Muscle of leg (tissue), 16 donors: ENCODE measurements at places on chromosomes 2 and 18. TPM values are rescaled to one million over a fixed set of nuclear protein-coding genes. Genes with fewer than 3 reads are reported as not detected.

DNA sequence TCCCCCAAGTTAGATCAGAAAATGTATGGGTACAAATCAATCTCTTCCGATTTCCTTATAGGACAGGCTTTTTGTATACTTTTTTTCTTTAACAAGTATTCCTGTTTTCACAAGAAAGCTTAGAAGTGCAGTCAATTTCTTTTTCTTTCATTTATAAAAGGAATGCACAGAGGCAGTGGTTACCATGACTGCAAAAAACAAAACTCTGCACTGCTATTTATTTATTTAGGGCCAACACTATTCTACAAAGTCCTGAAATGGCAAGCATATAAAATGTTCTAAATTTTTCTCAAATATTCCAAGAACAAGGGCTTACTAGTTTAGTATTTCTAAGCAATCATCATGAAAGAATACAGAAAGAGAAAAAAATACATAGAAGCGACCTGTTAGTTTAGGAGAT lies 22.2 kb downstream of the ATAD2B start:
- DNase-seq: peak; percentile 83

GRCh38 chr2:11377928-11378545 lies 33.6 kb upstream of the ROCK2 start:
- DNase-seq: no peak

DNA sequence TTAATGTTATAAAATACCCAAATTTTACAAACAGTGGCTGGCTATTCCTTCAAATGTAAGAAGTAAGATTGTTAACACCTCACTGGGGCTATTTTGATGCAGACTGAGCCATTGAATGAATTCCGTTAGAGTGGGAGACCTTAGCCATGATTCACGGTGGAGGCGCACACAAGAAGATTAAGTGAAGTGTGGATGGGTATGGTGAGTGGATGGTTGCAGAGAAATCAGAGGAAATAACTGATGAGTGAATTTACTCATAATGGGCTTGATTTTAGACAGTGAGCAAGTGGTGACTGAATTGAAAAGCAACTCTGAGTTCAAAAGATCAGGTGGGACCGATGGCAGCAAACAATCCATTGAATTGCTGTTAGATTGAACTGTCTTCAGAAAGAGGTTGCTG lies 75.0 kb downstream of the NRP2 start:
- DNase-seq: no peak

DNA sequence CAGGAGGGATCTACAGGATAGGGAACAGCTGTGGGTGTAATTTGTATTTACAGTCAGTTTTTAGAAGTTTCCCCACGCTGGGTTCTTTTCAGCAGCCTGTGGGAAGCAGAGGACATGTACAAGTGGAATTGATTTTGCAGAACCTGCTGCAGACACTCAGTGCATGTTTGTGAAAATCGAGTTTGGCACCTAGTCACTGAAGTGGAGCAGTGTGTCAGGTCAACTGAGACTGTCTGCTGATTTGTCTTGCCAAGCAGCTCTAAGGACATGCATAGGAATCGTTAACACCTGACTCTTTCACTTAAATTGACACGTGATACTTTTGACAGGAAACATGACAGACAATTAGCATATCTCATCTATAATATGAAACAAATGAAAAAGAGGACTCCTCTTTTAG lies 416.6 kb downstream of the TMX3 start:
- DNase-seq: peak; percentile 66

GRCh38 chr2:29053223-29053622 lies 21.1 kb downstream of the PCARE start:
- DNase-seq: no peak

- DNase-seq: no peak
These were observed 217.6 kb downstream of the HDAC4 start for GRCh38 chr2:239182981-239183791.

DNA sequence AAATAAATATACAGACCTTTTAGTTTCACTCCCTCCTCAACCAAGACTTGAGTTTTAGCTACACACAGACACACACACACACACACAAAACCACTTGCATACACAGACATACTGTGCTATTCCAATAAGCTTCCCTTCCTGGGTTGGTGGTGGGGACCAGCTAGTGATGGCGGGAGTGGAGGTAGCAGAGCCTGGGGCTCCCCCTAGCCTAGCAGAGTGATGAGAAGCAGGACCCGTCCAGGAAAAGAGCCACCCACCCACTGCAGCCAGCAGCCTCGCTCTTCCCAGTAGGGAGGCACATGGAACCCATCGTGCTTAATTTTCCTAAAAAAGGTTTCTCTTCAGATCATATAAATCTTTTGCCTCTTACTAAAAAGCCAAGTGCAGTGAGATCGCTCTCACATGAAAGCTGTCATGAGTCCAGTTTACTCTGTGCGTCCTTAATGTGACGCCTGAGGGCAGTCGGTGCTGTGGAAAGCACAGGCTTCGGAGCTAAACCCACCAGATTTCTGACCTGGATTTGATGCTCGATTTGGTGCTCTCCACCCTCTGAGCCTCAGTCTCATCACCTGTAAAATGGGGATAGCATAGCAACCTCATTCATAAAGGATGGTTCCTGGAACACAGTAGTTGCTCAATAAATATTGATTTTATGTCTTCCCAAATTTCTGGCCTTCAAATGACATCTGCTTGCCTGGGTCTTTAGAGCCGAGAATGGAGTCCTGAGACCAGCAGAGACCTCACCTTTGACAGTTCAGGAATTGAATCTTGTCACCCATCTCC lies 60.1 kb upstream of the YWHAQ start:
- DNase-seq: no peak

GRCh38 chr18:70659036-70659925 lies 370.4 kb downstream of the SOCS6 start:
- no peak for DNase-seq

- DNase-seq: peak; percentile 84
These were observed 53.6 kb downstream of the GALNT1 start for GRCh38 chr18:35635170-35635569.

DNA sequence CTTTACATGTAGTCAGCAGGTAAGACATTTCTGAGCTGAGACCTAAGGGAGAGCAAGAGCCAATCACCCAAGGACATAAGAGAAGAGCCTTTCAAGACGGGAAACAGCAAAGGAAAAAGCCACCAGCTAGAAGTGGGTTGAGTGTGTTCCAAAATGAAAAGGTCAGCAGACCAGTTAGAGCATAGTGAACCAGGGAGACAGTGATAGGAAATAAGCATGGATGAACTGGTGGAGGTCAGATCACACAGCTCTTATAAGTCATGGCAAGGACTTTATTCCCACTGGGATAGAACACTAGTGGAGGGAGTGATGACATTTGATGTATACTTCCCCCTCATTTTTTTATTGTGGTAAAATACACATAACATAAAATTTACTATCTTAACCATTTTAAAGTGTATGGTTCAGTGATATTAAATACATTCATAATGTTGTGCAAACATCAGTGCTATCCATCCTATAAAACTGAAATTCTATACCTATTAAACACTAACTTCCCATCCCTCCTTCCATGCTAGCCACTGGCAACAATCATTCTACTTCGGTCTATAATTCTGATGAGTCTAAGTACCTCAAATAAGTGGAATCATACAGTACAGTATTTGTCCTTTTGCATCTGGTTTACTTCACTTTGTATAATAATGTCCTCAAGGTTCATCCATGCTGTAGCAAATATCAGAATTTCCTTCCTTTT lies 155.8 kb upstream of the WDSUB1 start:
- DNase-seq: no peak

DNA sequence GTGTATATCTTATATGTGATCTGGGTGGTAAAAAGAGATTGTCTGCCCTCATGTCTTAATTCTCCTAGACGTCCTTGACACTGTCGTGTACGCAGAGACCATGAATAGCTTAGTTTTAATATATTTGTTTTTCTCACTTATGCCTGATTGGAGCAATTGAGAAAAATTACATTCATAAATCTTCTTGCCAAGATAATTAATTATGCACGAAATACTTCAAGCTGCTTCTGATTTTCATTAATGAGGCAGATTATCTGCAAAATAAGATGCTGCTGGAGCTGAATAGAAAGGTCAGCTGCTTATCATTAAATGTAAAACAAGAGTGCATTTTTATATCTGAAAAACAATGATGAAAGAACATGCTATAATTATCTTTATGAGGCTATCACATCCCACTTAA lies 95.9 kb downstream of the CCDC141 start:
- no peak for DNase-seq

DNA sequence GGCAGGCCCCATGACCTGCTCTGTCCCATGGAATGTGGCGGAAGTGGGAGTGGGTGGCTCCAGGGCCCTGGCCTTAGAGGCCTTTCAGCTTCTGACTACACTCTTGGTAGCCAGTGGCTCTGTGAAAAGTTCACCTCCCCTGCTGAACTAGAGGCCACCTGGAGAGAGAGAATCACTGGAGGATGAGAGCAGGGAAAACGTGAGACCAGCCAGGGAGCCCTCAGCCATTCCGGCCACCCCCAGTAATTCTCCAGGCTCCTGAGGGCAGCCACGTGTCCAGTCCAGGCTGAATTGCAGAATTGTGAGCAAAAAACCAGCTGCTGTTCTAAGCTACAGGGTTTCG lies 10.5 kb downstream of the COLEC12 start:
- no peak for DNase-seq

DNA sequence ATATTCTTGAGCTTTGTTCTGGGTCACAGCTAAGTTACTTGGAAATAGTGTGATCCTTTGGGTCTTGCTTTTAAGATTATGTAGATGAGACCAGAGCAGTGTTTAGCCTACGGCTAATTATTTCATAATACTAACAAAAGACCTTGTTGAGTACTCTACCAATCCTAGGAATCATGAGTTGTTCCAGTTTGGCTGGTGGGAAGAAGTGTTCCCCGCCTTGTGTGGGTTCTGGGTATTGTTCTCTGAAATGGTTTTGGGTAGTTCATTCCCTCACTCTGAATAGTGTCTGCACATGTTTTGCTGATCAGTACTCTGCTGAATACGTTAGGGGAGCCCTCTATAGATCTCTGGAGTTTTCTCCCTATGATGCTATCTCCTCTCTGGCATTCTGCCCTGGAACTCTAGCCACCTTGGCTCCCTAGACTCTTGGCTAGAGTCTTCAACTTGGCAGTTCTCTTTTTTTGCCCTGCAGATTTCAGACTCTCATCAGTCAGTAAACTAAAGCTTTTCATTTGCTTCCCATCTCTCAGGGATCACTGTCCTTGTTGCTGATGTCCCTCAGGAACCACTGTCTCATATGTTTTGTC lies 48.4 kb downstream of the NEMP2 start:
- DNase-seq: peak; percentile 51

DNA sequence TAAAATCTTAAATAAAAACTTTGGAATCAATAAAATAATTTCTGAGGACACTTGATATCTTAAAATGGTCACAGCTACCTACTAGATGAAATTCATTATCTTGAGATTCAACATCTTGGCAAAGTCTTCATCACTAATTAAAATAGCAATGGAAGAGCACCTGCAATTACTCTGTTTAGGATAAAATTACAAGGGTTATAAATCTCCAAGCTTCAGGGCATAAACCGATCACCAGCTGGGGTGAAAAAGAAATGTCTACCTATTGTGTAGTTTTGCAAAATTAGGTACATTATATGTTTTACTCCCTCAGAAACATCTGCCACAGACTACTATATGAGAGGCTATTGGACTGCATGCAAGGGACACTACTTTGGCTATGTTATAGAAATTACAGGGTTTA lies 327.1 kb downstream of the CCDC178 start:
- DNase-seq: no peak

- no peak for DNase-seq
These were observed 59.2 kb upstream of the IL1R1 start for GRCh38 chr2:102083393-102083703.

DNA sequence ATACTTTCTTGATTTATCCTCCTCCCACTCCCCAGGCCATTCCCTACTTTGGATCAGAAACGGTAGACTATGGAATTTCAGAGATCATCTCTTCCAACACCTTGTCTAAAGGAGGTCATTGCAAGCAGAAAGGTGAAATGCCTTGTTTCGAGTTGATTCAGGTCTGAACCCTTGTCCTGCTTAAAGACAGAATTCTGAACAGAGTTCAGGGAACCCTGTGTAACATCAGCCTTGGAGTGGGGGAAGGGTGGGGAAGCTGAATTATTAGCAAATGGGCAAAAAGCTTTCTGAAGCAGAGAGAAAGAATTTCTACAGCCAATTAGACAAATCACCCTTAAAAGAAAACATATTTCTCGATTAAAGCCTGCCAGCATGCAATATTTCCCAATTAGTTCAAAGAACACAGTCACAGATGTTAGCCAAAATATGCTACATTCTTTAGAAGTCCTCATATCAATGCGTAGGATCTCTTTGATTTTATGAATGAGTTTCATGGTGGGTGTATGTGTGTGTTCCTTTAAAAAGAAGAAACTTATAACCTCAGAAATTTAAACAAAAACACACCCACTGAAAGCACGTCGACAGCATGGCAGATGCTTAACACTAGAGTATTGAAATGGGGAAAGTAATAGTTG lies 353.1 kb downstream of the RND3 start:
- DNase-seq: no peak

DNA sequence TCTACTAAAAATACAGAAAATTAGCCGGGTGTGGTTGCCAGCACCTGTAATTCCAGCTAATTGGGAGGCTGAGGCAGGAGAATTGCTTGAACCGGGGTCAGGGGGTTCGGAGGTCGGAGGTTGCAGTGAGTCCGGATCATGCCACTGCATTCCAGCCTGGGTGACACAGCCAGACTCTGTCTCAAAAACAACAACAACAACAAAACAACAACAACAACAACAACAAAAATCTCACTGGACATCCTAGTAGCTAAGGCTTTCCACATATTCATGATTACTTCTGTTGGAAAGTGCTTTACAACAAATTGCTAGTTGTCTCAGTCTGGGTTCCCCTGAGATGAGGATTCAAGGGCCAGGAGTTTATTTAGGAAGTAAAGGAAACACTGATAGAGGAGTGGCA lies 4.3 kb upstream of the MROH2A start:
- no peak for DNase-seq

- DNase-seq: no peak
These were observed 242.2 kb downstream of the CDH20 start for GRCh38 chr18:61575419-61575818.

DNA sequence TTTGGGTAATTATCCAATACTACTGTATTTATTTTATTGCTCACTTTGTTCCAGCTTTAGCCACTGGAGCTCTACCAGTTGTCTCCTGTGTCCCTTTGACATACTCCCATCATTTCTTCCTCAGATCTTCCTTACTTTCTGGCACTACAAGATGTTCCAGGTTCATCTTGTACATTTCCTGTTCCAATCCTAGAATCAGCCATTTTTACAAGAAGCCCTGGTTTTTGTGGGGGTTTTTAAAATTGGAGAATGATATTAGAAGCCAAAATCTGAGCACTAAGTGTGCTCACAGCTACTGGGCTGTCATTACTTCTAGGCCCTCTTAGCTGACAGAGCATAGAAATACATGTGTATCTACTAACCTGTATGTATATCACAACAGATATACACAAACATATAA lies 164.3 kb downstream of the ZFP36L2 start:
- DNase-seq: no peak

GRCh38 chr2:106857882-106858478 lies 28.0 kb downstream of the ST6GAL2 start:
- no peak for DNase-seq

GRCh38 chr2:52383541-52383940 lies 1351.6 kb upstream of the NRXN1 start:
- no peak for DNase-seq

GRCh38 chr2:62050456-62051045 lies 145.1 kb downstream of the COMMD1 start:
- DNase-seq: peak; percentile 11

Gene KIAA2012
- 0.31 TPM for total RNA-seq

Gene FBXO41
- total RNA-seq: 0.09 TPM

Gene STARD6
- total RNA-seq: 0.18 TPM

Gene C2orf72
- 0.62 TPM for total RNA-seq

Gene PLEKHA3
- 11.4 TPM for total RNA-seq

Gene ATP6V1B1
- 0.62 TPM for total RNA-seq

Gene BUB1
- 9.0 TPM for total RNA-seq

Gene STK25
- total RNA-seq: 207 TPM

Gene DSG2
- 2.3 TPM for total RNA-seq

Gene PJVK
- 3.8 TPM for total RNA-seq

Gene SP9
- total RNA-seq: 0.13 TPM
